ENCODE measurements at places on chromosomes 1 and 21. TPM values are rescaled to one million over a fixed set of nuclear protein-coding genes. Genes with fewer than 3 reads are reported as not detected.

The ZNF683 gene
- not detected for total RNA-seq

The FNBP1L gene
- 13.2 TPM for total RNA-seq

The DNAJC6 gene
- 7.5 TPM for total RNA-seq

The MROH7 gene
- 2.7 TPM for total RNA-seq

The GPR61 gene
- total RNA-seq: 0.57 TPM

The E2F2 gene
- 3.7 TPM for total RNA-seq

GRCh38 chr1:110083061-110083865, 12.8 kb upstream of the ALX3 start:
- no peaks in the 10 kb centered on the region for H3K27me3 ChIP-seq
- no peak overlapping the region for H3K27ac ChIP-seq
- H3K4me1 ChIP-seq: peaks cover 10% of the 10 kb centered on the region
- no peak overlapping the region for H3K4me3 ChIP-seq

DNA sequence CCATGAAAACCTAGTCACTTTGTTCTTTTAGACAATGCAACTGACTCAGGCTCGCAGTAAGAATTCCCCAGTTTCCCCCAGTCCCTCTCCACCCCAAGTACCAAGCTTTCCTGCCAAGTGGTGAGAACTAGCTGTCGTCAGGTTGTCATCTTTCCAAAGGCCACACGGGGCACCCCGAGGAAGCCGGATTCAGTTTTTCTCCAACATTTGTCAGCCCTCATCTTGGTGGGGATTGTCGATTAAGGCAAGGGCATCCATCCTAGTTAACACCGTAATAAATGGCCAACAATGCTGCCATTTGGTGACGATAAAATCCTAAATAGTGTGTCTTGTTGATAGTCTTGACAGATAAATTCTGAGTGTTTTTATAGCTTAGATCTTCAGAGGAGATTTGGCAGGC, 55.9 kb upstream of the PROX1 start:
- H3K4me1 ChIP-seq: no peaks in the 10 kb centered on the region
- no peak for DNase-seq
- H3K27me3 ChIP-seq: no peaks in the 10 kb centered on the region
- no peak overlapping the region for H3K4me3 ChIP-seq

GRCh38 chr1:19222979-19223824, 13.1 kb upstream of the UBR4 start:
- H3K27ac ChIP-seq: no peak overlapping the region
- peak; percentile 39 for DNase-seq
- H3K36me3 ChIP-seq: no peaks in the 10 kb centered on the region
- H3K27me3 ChIP-seq: no peaks in the 10 kb centered on the region

DNA sequence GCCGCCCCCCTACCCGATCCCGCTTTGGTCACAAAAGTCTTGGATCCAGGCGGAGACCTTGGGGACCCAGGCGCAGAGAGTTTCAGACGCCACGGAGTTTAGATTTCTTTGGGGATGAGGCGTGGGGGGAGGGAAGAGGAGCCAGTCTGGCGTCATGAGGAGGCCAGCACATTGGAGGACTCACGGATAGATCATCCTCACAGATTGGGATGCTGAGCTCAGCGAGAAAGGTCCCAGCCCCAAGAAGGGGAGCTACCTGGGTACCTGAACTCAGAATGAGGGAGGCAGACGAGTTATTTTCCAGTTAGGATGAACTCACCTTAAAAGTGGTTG, 393 bp downstream of the ELAPOR1 start:
- DNase-seq: no peak
- no peak overlapping the region for H3K4me3 ChIP-seq
- no peaks in the 10 kb centered on the region for H3K4me1 ChIP-seq
- no peaks in the 10 kb centered on the region for H3K36me3 ChIP-seq
- H3K27me3 ChIP-seq: peaks cover 22% of the 10 kb centered on the region

GRCh38 chr1:36359383-36359782, 26.3 kb downstream of the STK40 start:
- no peaks in the 10 kb centered on the region for H3K27me3 ChIP-seq
- DNase-seq: no peak
- no peaks in the 10 kb centered on the region for H3K4me1 ChIP-seq
- no peak overlapping the region for H3K27ac ChIP-seq

All from adrenal gland (tissue), 19 donors.